ENCODE measurements at places on chromosomes 5 and 9.

DNA sequence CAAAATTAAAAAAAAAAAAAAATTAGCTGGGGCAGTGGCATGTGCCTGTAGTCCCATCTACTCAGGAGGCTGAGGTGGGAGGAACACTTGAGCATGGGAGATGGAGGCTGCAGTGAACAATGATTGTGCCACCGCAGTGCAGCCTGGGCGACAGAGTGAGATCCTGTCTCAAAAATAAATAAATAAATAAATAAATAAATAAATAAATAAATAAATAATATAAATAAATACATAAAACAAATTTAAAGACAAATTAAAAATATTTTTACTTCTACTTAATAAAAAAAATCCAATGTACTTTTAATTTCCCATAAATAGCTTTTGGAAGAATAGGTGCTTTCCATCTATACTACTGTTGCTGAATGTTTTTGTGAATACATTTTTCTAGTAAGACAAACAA lies 598.4 kb upstream of the EDIL3 start:
- no peak for DNase-seq

- no peak for DNase-seq
Measured at GRCh38 chr9:133564451-133565116, 30.1 kb downstream of the ADAMTSL2 start.

DNA sequence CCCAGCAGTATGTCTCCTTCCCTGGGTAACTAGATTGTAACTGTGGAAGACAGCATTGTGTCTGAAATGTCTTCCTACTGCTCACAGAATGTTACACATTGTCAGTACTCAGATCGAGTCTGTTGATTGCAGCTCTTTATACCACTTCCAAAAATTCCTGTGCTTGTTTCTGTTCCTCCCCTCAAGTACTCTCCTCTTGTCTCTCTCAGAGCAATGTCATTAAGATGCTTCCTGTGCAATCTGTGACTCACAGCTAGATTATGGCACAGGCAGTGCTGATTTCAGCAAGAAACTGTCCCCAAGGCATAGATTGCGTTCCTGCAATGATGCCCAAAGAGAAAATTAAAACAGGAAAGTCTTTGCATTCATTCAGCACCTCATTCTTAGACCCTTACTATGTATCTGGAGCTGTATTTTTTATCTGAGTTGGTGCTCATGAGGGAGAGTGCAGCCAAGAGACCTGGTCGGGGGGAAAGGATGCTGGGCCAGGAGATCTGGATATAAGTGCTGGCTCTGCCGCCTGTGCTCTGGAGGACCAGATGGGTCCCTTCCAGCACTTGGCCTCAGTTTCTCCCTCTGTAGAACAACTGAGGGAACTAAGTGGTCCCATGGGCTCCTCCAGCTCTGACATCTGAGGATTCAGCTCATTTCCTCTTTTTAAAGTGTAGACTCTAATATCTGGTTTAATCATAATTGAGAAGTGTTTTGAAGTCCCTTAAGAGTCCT lies 40.8 kb upstream of the GNPDA1 start:
- no peak for DNase-seq

DNA sequence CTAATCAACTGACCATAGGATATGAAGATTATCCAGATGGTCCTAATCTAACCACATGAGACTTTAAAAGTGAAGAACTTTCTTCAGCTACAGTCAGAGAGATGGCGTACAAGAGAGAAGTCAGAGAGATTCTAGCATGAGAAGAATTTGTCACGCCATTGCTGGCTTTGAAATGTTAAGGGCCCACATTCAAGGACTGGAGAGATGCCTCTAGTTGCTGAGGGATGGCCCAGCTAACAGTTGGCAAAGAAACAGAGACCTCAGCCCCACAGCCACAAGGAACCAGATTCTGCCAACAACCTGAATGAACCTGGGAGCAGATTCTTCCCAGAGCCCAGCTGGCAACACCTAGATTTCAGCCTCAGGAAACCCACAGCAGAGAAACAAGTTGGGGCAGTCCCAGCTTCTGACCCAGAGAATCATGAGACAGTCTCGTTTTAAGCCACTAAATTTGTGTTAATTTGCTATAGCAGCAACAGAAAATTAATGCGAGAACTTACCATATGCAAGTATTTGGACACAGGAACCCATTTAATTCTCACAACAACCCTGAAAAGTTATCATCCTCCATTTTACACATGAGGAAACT lies 132.0 kb downstream of the MLLT3 start:
- DNase-seq = no peak

- DNase-seq = no peak
Measured at GRCh38 chr5:94461131-94461530, 157.3 kb downstream of the KIAA0825 start.

- no peak for DNase-seq
Measured at GRCh38 chr9:125750627-125751011, 3.4 kb downstream of the PBX3 start.
